ENCODE measurements at places on chromosomes 11 and 22.
A peak's percentile ranks its signal among the peaks of the same experiment; 100 is the strongest.

DNA sequence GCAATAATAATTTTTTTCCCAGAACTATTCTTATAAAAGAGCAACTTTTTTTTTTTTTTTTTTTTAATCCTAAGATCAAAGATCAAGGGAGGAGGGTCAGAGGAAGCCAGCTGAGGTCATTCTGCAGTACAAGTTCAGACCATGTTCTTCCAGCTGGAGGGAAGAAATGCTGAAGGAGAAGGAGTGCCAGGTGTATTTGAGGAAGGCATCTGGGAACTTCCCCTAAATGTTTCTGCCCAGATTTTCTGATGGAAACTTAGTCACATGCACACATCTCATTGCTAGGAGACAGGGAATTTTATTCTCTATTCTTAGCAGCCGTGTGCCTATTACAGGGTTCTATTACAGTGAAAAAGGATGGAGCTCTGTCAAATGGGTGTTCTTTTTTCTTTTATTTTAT lies 208.4 kb downstream of the ARHGAP42 start:
- DNase-seq: no peak

- no peak for DNase-seq
Measured at GRCh38 chr22:40334060-40334459, 12.2 kb upstream of the ADSL start.

GRCh38 chr11:88098289-88098688 lies 77.0 kb downstream of the RAB38 start:
- no peak for DNase-seq

- DNase-seq: no peak
Measured at GRCh38 chr11:119085437-119085847, 761 bp downstream of the HMBS start.

GRCh38 chr11:7253800-7254199 lies 2.1 kb downstream of the SYT9 start:
- DNase-seq: no peak

- no peak for DNase-seq
Measured at GRCh38 chr11:73566422-73566821, 31.5 kb downstream of the FAM168A start.

DNA sequence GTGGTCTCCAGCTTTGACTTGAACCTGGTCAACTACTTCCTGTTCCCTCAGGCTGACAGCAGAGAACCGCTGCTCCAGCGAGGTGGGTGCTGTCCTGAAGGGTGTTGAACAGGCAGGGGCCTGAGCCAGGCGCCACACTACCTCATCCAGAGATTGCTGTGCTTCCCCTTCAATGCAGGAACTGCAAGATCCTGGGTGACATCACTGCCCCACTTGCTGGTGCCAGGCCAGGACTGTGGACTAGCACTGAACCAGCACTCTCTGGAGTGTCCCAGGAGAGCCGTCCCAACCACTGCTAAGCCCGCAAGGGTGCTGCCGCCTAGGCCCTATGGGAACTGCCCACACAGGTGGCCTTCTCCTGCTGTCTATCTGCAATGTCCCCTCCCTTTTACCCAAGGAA lies 51.7 kb downstream of the GAB4 start:
- DNase-seq: no peak

- DNase-seq: no peak
Measured at GRCh38 chr11:102168481-102168880, 58.2 kb downstream of the YAP1 start.

- DNase-seq: no peak
Measured at GRCh38 chr22:47698906-47699305, 936.5 kb downstream of the TBC1D22A start.

DNA sequence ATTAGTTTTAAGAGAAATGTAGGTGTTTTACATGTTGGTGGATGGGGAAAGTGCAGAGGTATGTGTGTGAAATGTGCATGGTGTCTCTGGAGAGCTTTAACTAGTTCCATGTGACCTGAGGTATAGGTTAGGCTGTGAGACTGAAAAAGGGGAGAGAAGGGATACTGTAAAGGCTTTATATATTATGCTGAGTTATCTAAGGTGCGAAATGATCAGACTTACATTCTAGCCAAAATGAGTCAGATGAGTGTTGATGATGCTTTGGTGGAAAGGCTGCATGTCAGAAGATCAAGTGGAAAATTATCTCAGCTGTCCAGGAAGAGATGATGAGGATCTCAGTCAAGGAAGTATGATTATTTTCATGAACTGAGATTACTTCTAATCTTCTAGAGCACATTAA lies 15.8 kb downstream of the ACAT1 start:
- DNase-seq: no peak

- no peak for DNase-seq
Measured at GRCh38 chr11:103079833-103080232, 12.1 kb downstream of the DCUN1D5 start.

GRCh38 chr11:64796757-64797541 lies 6.1 kb downstream of the MAP4K2 start:
- no peak for DNase-seq

DNA sequence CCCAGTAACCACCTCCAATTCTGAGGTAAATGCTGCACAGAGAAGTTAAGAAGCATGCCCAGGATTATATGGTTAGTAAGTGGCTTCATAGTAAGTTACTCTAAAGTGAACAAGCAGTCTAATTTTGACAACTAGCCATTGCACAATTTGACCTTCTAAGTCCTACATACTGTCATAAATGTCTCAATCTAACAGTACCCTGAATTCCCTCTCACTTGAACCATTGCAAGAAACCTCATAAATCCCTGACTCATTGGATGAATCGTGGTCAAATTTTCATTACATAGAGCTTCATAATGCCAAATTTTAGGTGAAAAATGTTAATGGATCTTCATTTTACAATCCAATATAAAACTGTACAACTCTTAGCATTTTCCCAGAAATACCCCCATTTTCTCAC lies 217.3 kb upstream of the GRIA4 start:
- DNase-seq: no peak

GRCh38 chr11:35210876-35211546 lies 72.0 kb downstream of the CD44 start:
- DNase-seq: peak; percentile 61

DNA sequence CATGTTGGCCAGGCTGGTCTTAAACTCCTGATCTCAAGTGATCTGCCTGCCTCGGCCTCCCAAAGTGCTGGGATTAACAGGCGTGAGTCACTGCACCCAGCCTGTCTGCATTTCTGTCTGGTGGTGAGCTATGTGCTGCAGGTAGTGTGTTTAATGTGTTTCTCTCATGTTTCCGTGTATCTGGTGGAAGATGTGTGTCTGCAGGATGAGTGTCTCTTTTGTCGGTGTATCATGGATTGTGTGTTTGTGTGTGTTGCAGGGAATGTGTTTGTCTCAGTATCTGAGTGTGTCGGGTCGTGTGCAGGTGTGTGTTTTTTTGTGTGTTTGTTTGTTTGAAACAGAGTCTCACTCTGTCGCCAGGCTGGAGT lies 16.1 kb downstream of the SCARF2 start:
- DNase-seq: no peak

DNA sequence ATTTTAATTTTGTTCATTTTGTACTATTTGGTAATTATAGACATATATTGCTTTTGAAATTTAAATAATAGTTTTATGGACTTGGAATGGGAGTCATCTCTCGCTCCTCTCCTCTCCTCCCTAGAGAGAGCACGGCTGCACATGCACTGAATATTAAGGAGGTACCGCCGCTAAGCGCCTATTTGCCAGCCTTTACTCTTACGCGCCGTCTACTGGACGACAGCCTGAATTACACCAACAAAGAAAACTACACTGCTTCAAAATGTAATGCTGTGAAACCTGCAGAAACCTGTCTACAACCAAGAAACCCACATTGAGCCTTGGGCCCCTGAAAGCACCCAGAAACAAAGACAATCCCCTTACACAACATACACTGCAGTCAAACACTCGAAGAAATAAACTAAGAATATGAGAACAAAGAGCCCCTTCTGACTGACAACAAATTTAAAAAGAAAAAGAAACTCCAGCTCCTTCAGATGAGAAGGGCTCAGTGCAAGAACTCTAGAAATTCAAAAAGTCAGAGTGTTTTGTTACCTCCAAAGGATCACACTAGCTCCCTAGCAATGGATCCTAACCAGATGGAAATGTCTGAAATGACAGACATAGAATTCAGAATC lies 737.2 kb downstream of the LRRC4C start:
- no peak for DNase-seq

DNA sequence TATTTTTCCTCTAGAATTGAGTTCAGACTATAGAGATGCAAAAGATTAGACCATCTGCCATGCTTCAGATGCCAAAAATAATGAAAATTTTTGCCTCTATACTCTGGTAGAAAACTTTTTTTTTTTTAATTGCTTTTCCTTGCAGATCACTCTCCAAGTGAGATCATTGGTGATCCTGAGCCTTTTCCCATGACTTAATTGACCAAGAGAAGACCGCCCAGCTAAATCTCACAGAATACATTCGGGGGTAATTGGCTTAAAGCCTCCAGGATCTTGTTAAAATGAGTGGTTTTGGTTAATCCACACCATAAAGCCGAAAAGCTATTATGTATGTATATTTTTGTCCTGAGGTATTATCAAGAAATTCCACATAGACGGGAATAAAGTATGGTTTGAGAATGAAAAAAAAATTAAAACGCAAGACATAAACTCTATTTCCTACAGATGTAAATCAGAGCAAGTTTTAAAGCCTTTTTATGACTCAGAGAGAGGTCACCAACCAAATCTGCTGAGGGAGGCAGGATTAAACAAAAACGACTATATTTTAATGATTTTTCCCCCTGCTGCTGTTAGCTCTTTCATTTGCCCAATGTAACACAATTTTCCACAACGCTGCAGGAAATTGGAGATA lies 64.0 kb downstream of the PARVA start:
- no peak for DNase-seq

- peak; percentile 33 for DNase-seq
Measured at GRCh38 chr11:34915136-34916014, 804 bp downstream of the APIP start.

DNA sequence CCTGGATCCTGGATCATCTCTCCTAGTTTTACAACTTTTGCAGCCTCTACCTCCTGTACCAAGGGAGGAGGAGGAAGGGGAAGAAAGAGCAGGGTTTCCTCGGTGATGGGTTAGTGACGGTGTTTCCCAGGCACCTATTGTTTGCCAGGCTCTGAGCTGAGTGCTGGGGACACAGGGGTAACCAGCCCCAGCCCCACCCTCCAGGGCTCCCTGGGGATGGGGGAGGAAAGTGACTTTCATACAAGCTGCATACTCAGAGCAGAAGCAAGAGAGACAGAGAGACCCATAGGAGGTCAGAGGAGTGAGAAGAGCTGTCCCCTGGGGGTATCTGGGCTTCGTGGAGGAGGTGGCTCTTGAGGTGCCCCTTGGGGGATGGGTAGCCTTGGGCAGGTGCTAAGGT lies 89.4 kb upstream of the THY1 start:
- DNase-seq: no peak

- DNase-seq: no peak
Measured at GRCh38 chr11:26556582-26556981, 15.5 kb downstream of the MUC15 start.

DNA sequence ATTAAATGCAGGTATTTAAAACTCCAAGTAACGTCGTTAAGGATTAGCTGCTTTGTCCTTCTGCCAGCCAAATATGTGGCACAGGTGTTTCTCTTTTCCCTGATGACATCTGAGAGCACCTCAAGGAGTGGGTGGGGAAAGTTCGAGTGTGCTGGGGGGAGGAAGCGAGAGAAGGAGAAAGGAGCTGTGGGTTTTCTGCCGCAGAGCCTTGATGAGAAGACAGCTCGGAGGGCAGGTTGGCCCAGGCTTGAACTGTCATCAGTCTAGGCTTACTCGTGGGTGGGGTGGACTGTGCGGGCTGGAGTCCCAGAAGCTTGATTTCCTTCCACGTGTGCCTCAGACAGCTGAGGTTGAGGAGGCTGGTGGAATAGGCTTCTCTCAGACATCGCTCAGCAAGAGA lies 15.2 kb upstream of the SORL1-AS1 start:
- no peak for DNase-seq

DNA sequence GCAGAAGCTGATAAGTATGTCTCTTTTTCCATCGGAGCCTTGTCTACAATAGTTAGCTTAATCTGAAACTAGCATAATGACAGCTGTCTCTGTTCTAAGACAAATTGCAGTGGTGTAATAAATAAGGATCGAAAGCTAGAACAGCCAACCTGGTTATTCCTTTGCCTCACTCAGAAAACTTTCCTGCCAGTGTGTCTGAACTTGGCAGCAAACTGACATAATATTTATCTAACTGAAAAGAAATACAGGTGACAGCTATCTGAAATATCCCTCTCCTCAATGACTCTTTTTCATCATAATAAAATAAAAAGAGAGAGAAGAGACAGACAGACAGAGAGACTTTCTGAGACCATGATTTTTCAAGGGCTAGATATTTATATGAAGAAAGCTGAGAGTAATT lies 642.5 kb downstream of the LRRC4C start:
- no peak for DNase-seq

DNA sequence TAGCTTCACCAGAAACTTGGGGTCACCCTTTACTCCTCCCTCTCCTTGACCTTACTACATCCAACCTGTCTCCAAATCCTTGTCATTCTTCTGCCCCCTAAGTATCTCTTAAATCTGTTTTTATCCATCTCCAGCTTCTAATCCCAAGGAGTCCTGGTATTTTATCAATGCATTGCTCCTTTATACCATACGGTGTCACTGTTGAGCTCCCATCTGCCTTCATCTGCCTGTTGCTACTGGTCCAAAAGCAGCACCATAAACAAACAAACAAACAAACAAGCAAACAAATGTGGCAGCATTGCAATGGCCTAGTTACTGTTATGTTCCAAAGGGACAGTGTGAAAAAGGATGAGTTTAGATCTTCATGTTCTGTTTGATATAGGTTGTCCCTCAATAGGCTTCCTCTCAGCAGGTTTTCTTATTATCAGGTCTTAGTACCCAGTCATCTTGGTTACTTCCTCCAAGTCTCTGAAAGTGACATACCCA lies 34.2 kb downstream of the DNHD1 start:
- DNase-seq: peak; percentile 51

- DNase-seq: peak; percentile 37
Measured at GRCh38 chr22:36510966-36511881, 4.4 kb upstream of the FOXRED2 start.

- DNase-seq: no peak
Measured at GRCh38 chr22:31628362-31628761, 33.7 kb downstream of the PISD start.

- DNase-seq: peak; percentile 92
Measured at GRCh38 chr11:111938687-111939160, 1.6 kb downstream of the DIXDC1 start.

GRCh38 chr11:95505927-95506426 lies 275.0 kb upstream of the SESN3 start:
- DNase-seq: no peak

DNA sequence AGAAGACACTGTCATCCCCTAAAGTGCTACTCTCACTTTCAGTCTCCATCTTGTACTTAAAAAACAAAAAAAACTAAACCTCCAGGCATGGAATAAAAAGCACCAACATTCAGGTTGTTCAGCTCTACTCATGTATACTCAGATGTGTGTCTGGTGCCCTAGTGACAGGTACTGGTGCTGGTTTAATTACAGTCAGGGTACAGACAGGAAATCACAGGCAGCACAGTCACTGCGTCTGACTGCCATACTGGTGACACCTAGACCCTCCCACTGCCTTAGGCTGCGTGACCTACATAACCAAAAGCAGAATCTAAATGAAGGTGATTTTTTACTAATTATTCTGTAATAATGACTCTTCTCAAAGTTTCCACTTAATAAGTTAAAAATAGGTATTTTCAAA lies at the start of gene ARHGAP32:
Gene ARHGAP32 (minus strand): TSS at position 176 of the 400 bp plus-strand sequence. CDS start 127 bp downstream, at position 49.
- no peak for DNase-seq

Measured in AML-193 (cell line).